ENCODE measurements at places on chromosomes 12 and 14.

DNA sequence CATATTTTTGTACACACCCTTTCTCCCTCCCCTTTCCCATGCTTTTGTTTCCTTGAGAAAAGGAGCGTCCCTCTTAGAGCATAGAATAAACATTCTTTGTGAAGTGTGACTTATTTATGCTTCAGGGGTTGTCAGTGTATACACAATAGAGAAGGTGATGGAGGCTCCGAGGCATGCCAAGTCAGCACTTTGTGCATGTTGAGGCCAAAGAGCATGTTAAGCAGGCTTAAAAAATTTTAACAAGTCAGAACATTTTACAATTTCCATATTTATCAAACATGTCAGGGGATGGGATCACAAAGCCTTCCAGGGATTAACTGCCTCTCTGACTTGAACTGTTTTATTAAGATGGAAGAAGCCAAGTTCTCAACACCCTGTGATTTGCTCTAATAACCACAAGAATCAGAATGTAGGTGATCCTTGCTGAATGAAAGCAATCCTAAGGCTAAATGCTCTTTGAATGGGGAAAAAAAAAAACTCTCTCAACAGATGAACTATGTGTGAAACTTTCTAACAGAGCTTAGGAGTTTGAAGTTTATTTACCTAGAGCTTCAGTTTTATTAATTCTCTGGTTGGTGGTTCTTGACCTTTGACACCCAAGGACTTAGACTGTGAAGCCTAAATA, 223.1 kb downstream of the RAD51B start:
- peak; percentile 63 for DNase-seq

DNA sequence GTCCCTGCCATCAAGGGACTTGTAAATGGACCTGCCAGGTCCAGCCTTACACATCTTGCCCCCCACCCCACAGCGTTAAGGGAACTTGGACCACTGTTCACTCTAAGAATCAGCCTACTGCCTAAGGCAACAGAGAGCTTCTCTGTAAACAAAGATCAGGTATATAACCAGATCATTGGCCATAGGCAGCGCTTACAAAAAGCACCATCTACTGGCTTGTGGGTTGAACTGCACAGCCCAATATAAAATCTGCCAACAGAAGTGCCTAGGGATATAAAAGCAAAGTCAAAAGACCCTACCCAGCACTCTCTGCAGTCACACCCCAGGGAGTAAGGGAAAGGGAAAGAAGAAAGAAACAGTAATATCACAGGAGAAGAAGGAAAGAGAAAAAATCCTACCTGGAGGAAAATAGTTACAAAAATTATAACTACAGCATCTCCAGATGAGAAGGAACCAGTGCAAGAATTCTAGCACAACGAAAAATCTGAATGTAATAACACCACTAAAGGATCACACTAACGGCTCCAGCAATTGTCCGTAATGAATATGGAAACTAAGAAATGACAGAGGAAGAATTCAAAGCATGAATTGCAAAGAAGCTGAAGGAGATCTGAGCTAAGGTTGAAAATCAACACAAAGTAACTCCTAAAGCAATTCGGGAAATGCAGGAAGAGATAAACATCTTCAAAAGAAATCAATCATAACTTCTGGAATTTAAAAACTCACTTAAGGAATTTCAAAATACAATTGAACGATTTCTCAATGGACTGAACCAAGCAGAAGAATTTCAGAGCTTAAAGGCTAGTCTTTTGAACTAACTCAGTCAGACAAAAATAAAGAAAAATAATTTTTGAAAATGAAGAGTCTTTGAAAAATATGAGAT, 95.2 kb upstream of the PCED1B start:
- peak; percentile 67 for DNase-seq

- no peak for DNase-seq
These were observed 74.7 kb downstream of the LLPH start for GRCh38 chr12:66055837-66056319.

DNA sequence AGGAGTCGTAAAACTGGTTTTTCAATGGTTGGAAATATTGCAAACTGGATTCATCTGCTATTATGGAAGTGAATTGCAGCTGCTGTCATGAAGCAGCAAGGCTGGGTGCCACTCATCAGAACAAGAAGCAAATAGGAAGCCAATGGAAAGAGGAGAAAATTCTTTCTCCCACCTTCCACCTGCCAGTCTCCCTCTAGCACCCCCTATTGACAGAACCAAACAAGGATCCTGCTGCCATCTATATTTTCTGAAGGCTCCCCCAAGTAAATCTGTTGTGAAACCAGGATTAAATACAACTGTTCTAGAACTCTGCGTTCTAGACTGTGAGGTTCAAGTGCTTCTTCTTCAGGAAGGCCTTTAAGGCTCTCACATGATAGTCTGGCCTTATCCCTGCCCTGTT, 286.6 kb downstream of the AACS start:
- DNase-seq: no peak

- no peak for DNase-seq
These were observed 850 bp upstream of the ZNF385A start for GRCh38 chr12:54385251-54385914.

- no peak for DNase-seq
These were observed at the start of gene DGLUCY for GRCh38 chr14:91113829-91114078. DGLUCY (plus strand) TSS chr14:91114073; CDS start chr14:91160295, 46,222 bp downstream.

GRCh38 chr12:124578445-124578844, 11.0 kb upstream of the NCOR2 start:
- DNase-seq: no peak

DNA sequence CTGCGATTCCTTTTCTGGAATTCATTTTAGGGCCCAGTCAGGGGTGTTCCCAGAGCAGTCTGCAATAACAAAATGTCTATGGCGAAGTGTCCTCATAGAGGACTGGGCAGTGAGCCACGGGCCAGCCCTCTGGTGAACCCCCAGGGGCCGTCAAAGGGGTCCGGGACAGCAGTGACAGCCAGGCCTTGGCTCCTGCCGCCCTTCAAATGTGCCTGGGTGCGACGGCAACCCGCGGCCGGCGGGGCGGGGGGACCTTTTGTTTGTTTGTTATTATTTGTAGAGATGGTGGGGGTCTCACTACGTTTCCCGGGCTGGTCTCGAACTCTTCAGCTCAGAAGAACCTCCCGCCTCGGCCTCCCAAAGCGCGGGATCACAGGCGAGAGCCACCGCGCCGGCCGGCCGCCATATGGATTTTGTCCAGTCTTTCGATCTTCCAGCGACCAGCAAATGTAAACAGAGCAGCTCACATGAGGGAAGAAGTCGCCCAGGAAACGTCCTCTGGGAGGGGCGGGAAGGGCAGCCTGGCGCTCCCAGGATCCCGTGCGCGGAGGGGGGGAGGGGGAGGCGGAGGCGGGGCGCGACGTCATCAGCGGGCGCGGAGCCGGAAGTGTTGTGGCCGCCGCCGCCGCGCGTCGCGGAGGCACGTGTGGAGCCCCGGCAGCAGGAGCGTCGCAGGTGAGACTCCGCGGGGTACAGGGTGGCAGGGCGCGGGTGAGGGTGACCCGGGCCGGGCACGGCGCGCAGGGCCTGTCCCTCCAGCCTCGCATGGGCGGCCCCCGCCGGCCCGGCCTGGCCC, at the start of gene TRMT61A:
Gene TRMT61A, plus strand, starts transcription at position 610 of the 796 bp plus-strand sequence. CDS start 783 bp downstream, outside the sequence.
- DNase-seq: peak; percentile 93

DNA sequence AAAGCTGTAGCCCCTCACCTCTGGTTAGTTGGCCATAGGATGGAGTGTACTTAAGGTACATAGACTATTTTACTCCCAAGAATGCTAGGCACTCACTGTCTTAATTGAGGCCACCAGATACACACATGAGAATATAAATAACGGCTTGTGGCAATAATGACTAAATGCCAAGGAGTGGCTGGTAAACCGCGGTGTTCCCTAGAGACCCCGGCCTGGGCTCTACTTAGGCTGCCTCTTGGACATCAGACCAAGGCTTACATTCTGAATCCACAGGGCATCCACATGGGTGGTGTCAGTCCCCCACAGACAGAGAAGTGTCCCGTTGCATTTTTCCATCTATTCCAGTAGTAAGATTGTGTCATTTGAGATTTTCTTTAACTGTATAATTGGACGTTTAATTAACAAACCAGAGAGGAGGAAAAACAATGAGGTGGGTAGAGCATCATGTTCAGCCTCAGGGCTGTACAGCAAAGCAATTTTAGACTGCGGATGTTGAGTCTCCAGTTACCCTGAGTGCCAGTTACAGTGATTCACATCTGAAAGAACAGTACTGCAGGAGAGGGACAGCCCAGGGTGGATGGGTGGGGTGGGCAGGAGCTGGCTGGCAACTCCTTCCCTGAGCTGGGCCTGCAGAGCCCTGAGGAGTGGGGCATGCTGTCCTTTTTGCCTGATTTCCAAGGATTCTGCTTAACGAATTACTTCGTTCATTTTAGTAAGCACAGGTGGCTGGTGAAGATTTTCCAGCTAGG, 20.5 kb downstream of the CKB start:
- DNase-seq: peak; percentile 60

DNA sequence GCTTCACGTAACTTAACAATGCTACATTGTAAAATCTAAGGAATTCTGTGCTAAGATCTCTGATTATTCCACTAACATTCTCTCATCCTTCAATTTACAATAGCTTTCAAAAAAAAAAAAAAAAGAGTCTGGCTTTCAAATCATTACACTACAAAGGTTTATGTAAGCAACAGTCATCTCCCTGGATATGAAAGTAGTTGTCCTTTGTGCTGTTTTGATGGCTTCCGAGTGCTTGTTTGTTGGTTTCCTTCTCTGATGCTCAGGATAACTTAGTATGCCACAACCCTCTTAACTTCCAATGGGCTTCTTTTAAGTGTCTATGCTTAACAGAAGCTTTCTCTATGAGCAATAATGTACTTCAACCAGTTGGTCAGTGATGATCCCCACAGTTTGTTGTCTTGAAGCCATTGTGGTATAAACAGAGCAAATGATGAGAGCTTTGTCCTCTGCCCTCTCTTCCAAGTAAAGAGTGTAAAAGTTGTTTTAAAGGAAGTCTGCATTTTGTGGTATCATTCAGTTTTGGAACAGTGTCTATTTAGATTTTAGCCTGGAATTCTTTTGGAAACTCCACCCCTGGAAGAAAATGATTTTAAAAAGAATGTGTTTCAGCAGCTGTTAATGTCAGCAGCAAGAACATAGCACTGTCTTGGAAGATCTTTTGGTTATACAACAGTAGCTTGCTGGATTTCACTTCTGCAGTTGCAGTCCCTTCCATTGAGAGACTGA, 396.1 kb upstream of the RGS6 start:
- no peak for DNase-seq

- no peak for DNase-seq
These were observed 7.7 kb upstream of the RACGAP1 start for GRCh38 chr12:50032854-50033581.

GRCh38 chr14:77603031-77603430, 13.4 kb downstream of the SPTLC2 start:
- DNase-seq: no peak

DNA sequence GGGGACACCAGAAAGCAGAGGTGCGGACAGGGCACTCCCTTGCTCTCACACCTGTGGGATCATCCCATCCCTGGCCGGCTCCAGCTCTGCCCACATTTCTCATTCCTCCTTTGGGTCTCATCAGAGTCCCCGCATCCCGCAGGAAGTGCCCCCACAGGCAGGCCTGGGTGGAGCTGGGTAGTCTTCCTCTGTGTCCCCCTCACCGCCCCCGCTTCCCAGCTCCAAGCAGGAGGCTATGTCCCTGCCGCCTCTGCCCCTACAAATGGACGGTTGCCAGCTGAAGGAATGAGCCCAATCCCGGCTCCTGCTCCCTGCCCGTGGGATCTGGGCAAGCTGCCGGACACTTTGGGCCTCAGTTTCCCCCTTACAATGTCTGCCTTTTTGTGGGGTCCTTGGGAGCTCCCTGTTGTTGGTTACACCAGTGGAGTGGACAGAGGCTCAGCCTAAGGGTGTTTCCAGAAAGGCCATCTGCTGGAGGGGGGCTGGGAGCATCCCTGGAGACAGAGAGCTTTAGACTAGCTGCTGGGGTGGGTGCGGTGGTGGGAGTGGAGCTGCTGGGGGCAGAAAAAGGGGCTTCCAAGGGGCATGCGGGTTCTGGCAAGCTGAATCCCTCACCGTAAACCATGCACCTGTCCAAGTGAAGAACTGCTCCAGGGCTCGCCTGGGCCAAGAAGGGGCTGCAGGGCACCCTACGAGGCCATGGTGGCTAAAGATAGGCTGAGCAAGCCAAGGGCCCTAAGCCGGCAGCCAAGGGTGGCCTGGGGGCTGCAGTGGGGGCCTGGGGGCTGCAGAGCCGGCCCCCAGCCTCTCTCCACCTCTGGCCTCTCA, 7.9 kb upstream of the GPR132 start:
- DNase-seq: no peak

- DNase-seq: no peak
These were observed 300.1 kb upstream of the STXBP6 start for GRCh38 chr14:25350021-25350420.

DNA sequence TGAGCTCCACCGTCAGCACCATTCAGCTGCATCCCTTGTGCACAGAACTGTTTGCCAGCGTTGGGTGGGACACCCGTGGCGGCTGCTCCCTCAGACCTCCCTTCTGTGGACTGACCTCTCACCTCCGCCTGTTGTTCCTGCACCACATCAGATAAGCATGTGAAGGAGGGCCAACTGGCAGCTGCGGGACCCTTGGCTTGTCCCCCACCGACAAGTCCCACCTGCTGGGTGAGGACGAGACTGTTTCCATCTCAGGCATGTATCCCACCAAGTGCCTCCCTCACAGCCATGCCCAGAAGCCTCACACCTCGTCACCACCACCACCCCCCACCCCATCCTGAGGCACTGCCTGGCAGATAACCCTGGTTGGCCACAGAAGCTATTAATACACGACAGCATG, 18.6 kb upstream of the TEAD4 start:
- DNase-seq: no peak

DNA sequence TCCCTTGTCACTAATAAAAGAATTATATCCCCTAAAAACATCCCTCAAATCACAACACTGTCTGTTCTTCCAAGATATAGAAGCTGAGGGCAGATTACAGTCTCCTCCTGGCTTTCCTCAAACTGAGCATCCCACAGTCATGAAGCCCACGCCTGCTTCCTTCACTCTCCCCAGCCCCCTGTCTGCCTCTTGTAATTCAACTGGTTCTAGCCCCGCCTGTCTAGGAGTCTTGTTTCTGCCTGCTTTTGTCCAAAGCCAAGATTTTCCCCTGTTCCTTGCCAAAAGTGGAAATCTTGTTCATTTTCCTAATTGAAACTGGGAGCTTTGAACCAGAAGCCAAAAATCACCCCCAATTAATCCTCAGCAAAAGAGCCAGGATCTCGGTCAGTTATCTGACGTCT, 35.9 kb upstream of the PWP1 start:
- peak; percentile 79 for DNase-seq

- no peak for DNase-seq
These were observed 305.1 kb upstream of the GARIN2 start for GRCh38 chr14:66884149-66884548.

DNA sequence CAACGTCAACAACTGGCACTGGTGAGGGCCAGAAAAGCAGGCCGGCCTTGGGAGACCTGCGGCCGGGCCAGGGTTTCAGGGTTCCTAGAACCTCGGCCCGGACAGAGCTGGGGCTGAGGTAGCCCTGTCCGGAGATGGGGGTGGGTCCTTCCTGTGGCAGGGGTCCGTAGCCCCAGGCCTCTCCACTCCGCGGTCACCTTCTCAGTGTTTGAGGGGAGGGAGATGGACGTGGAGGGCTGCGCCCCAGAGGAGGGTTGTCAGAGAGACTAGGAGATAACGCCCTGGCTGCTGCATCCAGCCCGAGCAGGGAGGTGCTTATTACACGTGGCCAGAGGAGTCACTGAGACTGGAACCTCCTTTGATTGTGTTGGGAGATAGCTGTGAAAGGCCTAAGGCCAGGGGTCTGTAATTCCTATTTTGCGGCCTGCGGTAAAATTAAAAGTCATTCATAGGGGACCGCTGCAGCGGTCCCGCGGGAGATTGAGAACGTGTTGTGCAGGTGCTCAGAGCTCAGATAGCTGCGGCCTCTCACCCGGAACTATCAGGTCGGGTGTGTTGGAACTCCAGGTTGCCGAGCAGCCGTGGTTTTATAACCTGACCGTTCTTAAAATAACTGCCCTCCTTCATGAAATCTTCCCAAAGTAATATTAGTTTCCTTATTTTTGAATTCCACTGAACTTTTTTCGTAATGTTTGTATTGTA, 507 bp downstream of the AHSA1 start:
- DNase-seq: peak; percentile 45

Measured in astrocyte of the hippocampus (primary cell).